ENCODE measurements at places on chromosomes 7 and 10.
A peak's percentile ranks its signal among the peaks of the same experiment; 100 is the strongest.

- no peak for DNase-seq
Observed at GRCh38 chr7:78514634-78515033, 716.1 kb downstream of the PHTF2 start.

DNA sequence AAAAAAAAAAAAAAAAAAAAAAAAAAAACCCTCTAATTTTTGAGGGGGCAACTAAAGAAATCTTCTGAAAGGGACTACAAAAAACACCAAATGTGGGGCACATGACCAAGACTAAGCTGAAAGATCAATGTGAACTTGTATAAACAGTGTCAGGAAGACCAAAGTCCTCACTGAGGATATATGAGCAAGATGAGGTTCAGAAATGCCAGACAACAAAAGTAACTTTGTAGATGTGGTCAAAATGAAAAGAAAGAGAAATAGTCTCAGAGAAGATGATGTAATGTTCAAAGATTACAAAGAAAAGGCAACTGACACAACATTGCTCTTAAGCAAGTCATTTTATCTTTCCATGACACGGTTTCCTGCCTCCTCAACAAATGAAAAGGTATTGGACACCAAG, 48.7 kb upstream of the PTPRZ1 start:
- no peak for DNase-seq

DNA sequence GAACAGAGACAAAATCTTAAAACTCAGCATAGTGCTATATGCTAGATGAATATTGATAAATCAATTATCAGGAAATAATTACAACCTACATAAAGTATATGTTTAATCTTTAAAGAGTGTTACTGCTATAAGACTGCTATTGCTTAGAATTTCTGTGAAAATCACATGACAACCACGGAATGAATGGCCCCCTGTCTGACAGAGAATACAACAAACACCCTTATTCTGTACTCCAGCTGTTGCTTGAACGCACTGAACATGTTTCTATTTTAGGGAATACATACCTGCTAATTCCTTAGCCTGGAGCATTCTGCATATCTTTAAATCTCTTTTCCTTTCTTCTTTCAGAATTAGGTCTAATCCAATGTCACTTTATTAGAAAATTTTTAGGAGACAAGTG, 452.4 kb upstream of the PHF14 start:
- no peak for DNase-seq

DNA sequence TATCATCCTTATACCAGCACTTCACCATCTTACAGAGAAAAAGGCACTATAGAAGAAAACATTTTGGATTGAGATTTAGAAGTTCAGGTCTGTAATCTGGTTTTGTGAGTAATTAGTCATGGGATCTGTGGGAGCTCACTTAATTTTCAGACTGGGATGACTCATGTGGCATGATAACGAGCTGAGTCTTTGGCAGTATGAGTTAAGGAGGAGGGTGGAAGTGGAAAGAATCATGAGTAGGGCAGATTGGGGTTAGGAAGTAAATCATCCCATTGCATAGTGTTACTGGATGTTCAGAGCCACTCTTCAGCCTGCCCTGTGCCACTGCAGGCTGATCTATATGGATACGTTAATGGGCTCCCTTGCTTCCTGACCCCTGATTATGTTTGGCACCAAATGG, 64.9 kb downstream of the ZNF92 start:
- DNase-seq: no peak

DNA sequence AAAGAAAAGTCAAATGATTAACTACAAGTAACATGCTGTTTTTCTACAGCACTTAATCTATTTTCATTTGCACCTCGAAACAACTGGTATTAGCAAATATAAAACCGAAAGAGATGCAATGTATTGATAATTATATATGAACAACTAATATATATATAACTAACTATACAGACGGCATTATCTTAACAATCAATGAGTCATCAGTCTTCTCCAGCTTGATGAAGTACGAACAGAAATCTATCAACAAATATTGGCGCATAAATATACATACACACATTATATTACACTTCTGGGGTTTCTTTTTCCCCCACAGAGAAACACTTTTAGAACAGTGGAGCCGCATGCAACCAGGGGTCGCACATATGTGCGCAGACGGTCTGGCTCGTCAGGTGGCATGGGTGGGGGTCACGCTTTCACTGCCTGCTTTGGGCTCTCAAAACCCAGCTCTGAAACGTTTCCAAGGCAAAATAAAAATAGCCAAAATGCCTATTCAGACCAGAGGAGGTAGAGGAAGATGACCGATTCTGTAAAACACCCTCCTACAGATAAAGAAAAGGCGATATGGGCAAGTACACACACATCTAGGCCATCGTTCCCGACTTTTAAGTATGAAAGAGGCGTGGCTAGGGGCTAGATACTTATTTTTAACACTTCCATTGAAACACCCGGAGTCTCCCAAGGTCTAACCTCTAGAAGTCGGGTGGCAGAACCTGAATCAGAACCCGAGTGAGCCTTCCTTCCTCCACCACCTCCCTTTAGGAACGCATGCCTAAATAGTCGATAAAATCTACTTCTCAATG, 1.7 kb downstream of the ARHGAP12 start:
- no peak for DNase-seq

- DNase-seq: no peak
Observed at GRCh38 chr7:116455009-116455408, 44.5 kb upstream of the CAV2 start.

- no peak for DNase-seq
Observed at GRCh38 chr10:130933008-130933390, 378.5 kb downstream of the TCERG1L start.

- no peak for DNase-seq
Observed at GRCh38 chr10:11715815-11716494, 26.2 kb upstream of the ECHDC3 start.

DNA sequence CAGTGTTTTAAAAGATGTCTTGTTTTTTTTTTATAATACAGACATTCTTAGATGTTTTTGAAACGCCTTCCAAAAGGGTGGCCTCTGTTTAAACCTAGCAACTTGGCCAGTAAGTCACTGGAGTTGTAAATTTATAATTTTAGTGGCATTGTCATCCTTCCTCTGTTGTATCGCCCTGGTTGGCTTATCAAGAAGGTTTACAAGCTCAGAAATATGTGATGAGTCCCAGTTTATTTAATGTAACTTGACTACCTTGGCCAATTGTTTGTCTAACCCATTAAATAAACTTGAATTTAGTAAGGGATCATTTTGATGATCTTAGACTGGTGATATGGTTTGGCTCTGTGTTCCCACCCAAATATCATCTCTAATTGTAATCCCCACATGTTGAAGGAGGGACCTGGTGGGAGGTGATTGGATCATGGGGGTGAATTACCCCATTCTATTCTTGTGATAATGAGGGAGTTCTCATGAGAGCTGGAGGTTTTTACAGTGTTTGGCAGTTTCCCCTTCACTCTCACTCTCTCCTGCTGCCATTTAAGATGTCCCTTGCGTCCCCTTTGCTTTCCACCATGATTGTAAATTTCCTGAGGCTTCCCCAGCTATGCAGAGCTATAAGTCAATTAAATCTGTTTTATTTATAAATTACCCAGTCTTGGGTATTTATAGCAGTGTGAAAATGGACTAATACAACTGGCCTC, 13.4 kb upstream of the NT5C3A start:
- DNase-seq: no peak

GRCh38 chr7:117014673-117015133, 61.4 kb downstream of the ST7 start:
- peak; percentile 16 for DNase-seq

GRCh38 chr10:7389844-7390243, 21.0 kb downstream of the SFMBT2 start:
- DNase-seq: no peak

DNA sequence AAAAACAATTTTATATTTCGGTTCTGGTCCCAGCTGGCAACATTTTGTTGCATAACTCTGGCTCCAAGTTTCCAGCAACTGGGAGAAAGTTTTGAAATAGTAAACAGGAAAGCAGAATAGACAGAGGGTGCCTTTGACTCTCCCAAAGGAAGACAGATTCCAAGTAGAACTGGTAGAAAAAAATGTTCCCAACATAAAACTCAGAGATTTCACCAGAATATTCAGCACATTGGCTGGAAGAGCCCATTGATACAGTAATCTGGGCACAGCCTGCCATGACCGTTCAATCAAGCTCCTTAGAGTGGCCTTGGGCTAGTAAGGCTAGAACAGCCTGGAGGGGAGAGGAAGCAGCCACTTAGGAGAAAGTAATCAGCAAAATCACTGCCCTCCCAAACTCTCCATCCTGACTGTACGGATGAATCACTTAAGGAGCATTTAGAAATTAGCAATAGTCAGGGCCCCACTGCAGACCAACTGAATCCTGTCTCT, 120.4 kb downstream of the CUBN start:
- no peak for DNase-seq

DNA sequence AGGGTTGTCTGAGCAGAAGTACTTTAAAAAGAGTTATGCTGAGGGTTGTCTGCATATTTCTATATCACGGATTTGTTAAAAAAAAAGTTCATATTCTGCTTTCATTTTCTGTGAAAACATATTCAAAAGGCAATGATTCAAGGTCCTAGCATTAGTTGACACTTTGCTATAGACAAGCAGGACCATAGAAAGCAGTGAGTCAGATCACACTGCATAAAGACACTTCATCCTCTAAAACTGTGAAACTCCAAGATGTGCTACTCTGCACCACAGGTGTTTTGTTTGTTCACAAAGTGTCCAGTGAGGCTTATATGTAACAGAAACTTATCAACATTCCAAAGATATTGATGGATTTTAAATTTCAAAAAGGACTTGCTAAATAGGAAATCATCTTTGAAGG, 47.0 kb downstream of the SPAM1 start:
- no peak for DNase-seq

DNA sequence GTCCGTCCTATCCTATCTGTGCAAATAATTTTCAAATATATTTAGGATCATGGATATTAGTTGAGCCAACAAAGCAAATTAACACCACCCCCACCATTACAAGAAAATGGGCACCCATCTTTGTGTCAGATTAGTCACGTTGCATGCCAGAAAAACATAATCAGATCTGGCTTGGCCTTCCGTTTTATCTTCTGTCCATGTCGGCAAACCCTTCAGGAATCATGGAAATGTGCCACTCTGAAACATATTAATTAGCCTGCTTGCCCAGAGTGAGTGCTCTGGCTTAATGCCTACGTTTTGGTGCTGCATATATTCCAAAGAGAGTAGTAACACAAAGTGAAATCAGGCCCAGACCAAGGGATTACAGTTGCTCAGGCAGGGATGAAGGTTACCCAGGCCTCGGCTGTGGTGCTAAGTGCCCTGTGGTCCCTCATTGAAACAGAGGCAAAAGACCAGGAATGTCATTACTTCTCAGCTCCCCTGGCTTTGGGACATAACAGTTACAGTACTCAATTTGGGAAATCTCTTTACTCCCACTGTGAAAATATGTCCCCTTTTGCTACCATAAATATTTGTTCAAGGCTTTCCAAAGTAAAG, 154.0 kb upstream of the LSM8 start:
- no peak for DNase-seq

DNA sequence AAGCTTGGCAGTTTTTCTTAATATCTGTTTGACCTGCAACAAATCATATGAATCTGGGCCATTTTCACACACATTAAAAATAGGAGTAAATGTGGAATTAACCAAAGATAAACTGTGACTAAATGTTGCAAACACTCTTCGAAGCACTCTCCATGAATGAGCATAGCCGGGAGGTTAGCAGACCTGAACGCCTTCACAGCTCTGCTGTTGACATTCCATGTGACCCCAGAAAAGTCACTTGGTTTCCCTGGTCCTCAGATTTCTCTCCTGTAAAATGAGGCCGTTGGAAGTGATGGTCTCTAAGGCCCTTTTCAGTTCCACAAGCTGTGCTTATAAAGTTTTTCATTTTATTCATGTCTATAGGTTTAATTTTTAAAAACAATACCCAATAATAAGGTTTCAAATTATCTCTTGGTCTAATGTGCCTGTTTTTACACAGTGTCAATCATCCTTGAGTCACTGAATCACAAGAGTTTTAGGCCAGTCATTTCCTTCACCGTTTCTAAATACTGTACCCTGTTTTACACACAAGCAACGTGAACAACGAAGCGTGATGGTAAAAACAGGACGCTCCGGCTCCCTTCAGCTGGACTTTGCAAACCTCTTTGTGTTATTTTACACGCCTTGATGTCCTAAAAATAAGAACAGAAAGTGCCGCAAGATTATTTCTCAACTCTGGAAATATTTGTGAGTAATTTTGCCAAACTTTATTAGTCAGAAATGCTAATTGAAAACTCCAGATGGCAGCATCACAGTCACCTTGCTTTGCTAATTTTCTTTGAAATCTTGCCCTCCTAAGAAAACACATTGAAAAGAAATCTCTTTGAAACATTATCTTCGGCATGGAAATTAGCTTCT, 38.6 kb upstream of the MET start:
- peak; percentile 6 for DNase-seq

DNA sequence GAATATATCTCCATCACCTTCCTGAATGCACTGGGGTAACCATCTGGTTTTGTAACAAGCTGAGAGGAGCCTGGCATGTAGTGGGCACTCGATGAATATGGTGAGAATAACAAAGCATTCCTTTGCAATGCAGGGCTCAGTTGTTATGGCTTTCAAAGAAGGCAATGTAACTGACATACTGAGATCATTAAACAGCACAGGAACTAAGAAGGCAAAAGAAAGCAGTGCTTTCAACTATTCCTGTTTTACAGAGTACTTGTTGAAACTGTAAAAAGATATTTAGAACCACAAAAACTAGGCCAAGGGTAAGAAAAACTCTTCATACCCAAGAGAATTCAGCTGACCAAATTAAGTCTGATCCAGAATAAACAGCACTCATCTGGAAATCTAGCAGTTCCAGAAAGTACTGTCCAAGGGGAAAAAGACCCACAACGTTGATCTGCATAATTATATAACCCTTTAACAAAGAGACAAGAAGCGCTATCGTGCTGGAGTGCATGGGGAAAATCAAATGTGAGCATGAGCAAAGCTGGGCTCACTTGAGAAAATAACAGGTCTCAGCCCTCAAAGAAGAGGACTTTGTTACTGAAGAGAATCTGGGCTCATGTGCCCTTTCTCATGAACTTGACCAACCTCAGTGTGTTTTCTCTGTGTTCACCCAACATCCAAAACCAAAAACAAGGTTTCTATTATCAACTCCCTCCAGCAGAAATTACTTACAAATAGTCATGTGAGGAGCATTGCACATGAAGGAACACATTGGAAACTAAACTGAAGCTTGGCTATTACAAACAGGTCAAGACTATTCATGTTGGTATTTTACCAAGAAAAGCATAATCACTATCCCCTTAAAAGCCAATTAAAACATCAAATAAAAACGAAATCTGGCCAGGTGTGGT, 116.2 kb downstream of the AVL9 start:
- DNase-seq: no peak

GRCh38 chr10:129579228-129579627, 112.2 kb downstream of the MGMT start:
- DNase-seq: no peak

GRCh38 chr10:99629625-99629978, 9.4 kb upstream of the SLC25A28 start:
- no peak for DNase-seq

Data from CD4-positive, alpha-beta T cell treated with Interferon alpha-2 for 1 hour (primary cell).